ENCODE measurements at places on chromosomes 3 and 15. TPM values are rescaled to one million over a fixed set of nuclear protein-coding genes. Genes with fewer than 3 reads are reported as not detected.

Gene SAMMSON
- total RNA-seq: not detected

Gene GOLGA6L7
- total RNA-seq: not detected

Gene MITF
- 0.52 TPM for total RNA-seq

Gene C3orf70
- 0.05 TPM for total RNA-seq

Gene FOXL2
- not detected for total RNA-seq

Gene ST6GAL1
- 132 TPM for total RNA-seq

Gene RYR3
- total RNA-seq: not detected

- no peak for DNase-seq
These were observed 749.8 kb downstream of the NAALADL2 start for GRCh38 chr3:175608911-175609310.

GRCh38 chr3:115814778-115815380 is 191.6 kb downstream of the GAP43 start:
- DNase-seq: peak; percentile 90

DNA sequence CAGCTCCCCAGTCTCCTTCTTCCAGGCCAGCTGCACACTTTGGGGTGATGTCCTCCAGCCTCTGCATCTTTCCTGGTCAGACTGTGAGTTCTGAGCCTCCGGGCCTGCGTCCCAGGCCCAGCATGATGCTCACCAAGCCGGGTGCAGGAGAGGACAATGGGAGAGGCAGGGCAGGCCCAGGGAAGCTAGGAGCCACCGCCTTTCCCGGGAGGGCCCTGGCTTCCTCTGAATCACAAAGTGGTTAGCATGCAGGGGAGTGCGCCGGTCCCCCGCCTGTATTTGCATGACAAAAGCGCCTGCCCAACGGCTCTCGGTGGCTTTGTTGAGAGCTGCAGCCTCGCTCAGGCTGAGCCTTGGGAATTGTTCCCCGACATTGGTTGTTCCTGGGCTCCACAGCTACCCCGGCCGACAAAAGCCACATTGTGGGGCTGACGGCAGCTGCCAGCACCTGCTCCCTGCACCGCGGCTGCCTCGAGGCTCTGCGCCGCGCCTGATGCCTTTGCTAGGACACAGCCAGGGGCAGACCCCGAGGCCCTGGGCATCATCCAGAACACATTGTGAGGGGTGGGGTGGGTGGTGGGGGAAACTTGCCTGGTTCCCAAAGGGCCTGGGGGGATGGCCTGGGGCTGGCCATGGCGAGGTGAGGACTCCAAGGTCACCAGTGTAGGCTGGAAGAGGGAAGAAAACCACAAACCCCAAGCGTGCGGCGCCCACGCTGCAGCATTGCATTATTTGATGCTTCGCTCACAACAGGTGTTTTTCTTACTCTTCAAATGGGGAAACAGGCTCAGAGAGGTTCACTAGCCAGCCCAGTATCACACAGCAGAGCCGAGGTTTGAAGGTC is 20.0 kb upstream of the KLF13 start:
- no peak for DNase-seq

GRCh38 chr3:49311283-49311682 is 28.6 kb downstream of the USP4 start:
- no peak for DNase-seq

GRCh38 chr15:82313446-82313845 is 35.8 kb downstream of the GOLGA6L10 start:
- no peak for DNase-seq

- DNase-seq: no peak
These were observed 41.0 kb upstream of the SLC41A3 start for GRCh38 chr3:126124896-126125295.

DNA sequence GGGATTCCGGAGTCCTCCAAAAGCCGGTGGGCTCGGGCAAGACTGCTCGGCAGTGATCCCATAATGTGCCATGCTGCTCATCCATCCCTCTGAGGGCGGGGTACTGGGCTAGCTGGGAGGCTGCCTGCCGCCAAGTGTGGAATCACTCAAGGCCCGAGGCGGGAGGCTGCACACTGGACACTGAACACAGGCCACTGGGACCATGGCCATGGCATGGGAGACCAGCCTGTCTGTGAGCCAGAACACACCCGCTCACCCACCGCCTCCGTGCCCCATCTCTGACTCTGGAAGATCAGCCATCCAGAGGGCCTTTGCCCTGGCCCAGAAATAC is 1.4 kb downstream of the C3orf22 start:
- no peak for DNase-seq

DNA sequence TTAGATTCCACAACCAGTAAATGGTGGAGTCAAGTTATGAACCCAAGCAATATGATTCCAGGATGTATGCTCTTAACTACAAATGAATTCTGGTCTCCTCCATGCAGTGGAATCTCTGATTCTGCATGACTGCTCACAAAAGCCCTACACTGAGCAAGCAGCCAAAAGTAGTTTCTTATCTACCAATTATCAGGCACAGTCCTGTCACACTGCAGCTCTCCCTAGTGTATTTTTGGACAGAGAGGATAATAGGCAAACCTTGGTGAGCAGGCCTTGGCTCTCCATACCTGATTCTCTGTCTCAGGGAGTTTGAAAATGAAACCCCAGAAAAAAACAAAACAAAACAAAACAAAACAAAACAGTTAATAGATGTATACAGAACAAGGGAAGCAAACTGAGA is 3.5 kb upstream of the SSR3 start:
- no peak for DNase-seq

DNA sequence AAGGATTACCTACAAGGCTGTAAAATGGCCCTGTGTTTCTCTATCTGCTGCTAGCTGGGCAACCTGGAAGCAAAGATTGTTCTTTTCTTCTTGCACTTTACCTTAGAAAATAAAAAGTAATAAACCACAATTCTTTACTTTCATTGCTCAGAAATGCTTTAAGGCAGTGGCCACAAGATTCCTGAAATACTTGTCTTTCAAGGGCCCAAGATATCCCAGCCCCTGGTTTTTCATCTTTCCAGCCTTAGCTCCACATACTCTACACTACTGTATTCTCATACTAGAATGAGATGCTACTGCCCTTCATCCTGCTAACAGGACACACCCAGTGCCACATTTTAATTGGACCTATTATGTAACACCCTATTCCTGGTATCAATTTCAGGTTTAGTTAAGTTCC is 78.9 kb downstream of the GTF2E1 start:
- DNase-seq: no peak

All from activated CD4-positive, alpha-beta T cell treated with anti-CD3 and anti-CD28 coated beads, Interleukin-2, amount 10 ng/mL, durations not matched to agents 24 days and 14 days (primary cell).